Activated naive CD4-positive, alpha-beta T cell (primary cell): ENCODE measurements at places on chromosomes 2 and 18.

- DNase-seq = no peak
Measured at GRCh38 chr18:27717816-27718215, 459.1 kb downstream of the CDH2 start.

GRCh38 chr2:135997380-135997779, 12.0 kb upstream of the DARS1 start:
- DNase-seq = no peak

GRCh38 chr18:36786686-36787085, 42.1 kb downstream of the TPGS2 start:
- no peak for DNase-seq

DNA sequence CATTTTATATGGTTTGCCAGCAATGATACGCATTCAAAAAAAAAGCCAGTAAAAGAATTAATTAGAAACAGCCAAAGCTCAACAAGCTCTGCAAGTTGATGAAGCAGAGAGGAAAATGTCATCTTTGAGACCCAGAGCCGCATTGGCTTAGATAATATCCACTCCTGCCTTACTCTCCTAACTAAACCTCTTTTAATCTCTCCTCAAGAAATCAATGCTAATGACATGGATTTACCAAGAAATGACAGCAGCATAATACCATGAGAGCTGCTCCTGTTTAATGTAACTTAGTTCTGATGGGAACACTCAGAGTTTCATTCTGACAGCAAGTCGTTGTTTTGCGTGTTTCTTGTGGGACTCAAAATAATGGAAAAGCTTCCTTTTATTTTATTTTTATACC, 1099.4 kb upstream of the PIK3C3 start:
- no peak for DNase-seq

- no peak for DNase-seq
Measured at GRCh38 chr18:5424903-5425664, 118.7 kb downstream of the EPB41L3 start.

DNA sequence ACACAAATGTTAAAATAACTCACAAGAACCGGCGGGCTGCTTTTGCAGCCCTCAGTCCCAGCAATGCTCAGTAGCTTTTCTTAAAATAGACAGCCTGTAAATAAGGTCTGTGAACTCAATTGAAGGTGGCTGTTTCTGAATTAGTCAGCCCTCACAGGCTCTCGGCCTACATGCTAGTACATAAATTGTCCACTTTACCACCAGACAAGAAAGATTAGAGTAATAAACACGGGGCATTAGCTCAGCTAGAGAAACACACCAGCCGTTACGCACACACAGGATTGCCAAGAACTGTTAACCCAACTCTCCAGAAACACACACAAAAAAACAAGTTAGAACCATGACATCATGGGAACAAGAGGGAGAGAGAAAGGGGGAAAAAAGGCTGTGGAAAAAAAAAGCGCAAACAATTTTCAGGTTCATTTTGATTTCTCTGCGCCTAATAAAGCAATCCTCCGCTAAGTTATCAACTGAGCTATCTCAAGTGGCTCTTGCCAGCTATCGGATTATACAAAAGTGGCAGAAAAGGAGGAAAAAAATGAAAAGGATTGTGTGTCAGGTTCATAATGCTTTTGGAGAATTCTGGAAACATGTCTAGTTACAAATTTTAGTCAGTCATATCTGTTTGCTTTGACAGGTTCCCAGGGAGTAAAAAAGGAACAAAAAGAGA, 89.1 kb downstream of the ZEB2 start:
- no peak for DNase-seq

DNA sequence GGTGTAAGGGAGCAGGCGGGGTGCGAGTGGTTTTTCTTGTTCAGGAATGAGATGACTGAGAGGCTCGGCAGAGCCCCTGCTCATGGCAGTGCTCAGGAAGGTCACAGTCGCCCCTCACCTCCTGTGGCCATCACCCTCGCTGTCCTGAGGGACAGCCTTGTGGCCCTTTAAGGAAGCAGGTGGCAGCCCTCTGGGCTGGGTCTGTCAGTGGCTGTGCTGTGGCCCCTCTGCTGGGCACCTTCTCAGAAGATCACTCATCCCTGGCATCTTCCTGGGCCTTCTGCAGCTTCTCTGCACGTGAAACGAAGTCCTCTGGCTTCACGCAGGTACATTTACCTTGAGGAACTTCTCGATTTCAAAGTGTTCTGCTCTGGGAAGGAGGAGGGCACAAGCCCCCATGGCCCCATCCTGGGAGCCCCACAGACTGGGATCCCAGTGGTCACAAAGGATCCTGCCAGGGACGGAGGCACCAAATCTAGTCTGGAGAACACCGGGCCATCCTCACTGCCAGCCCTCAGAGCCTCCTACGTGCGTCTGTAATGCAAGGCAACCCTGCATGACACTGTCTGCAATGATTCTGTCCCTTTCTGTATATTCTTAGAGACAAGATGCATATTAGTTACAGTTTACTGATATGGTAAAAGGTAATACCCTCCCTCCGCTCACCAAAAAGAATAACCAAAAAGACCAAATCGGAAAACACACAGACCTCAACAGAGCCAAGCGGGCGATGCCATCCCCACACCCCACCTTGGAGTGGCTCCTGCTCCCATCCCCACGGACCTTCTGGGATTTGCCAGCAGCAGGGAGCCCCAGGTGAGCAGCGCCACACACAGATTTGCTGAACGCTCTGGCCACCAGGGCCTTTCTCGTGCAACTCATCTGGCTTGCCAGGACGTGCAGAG, 25.9 kb upstream of the FAHD2A start:
- no peak for DNase-seq

GRCh38 chr2:24893934-24894333, 26.1 kb downstream of the ADCY3 start:
- DNase-seq = no peak

DNA sequence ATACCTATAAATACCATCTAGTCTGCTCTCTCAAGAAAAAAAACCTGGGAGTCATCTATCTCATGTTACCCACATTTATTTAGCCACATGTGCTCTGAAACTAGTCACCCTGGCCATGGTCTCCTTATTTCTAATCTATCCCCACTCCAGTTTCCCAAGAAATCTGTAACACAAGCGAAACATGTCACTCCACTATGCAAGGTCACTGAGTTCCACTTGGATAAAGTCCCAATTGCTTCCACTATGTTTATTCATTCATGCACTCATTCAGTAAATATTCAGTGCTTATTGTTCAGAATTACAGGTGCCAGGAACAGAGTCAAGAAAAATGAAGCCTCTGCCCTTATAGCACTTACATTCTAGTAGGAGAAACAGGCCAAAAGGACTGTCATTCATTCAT, 369.4 kb upstream of the CYRIA start:
- no peak for DNase-seq

GRCh38 chr18:48419277-48420022, 10.3 kb upstream of the ZBTB7C start:
- DNase-seq = no peak

DNA sequence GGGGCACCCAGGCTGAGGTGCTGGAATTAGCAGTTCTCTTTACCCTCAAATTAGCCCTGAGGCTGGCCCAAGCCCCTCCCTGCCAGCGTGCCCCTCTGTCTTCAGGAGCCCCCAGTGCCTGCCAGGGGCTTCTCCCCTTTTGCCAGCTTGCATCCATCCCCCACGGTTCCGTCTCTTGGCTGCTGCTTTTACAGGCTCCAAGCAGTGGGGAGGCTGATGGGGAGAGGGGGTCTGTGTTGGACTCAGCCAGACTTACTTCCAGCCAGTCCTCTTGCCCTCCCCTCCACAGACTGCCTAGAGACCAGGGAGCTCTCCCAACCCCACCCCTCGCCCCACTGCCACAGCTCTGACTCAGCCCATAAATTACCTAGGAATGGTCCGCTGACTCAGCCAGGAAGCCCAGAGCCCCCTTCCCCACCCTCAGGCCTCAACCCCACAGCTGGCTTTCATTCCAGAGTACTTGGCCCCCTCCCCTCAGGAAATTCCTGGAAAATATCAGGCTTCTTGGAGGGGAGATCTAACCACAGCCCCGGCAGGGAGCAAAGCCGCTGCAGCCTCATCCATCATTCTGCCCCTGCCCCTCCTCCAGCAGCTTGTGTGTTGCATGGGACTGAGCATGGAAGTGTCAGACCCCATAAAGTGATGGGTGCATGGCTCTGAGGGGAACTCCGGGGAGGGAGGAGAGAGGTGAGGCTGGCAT, 184.6 kb downstream of the ZFP36L2 start:
- DNase-seq = no peak

DNA sequence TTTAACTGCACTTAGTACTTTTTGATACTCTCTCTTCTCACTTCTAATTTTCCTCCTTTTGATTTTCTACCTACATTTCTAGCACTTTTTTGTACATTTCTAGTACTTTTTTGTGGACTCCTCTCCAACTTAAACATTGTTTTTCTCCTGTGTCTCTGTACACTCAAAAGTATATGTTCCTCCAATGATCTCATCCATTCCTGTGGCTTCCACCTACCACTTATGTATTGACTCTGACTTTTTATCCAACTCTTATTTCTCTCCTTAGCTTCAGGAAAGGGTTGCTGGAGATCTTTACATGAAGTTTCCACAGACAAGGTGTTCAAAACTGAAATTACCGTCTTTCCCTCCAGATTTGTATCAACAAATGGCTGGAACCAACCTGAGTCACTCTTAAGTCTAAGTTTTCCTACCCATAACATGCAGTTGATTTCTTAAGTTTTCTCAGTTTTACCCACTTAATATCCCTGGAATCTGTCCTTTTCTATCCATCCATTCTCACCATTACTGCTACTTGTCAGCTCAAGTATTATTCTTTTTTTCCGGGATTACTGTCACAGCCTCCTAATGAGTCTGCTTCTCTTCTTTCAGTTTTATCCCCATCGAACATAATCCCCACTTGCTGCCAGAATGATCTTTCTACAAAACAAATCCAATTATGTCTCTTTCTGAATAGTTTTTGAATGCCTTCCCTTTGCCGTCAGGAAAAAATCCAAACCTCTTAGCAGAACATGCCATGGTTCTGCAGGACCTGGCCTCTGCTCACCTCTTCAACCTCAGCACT, 22.6 kb upstream of the PELI1 start:
- DNase-seq = no peak

- no peak for DNase-seq
Measured at GRCh38 chr18:62979176-62979575, 263.8 kb downstream of the PHLPP1 start.

GRCh38 chr18:60021556-60021955, 121.8 kb downstream of the PMAIP1 start:
- DNase-seq = no peak

GRCh38 chr18:11906926-11907874, 917 bp downstream of the MPPE1 start:
- no peak for DNase-seq

DNA sequence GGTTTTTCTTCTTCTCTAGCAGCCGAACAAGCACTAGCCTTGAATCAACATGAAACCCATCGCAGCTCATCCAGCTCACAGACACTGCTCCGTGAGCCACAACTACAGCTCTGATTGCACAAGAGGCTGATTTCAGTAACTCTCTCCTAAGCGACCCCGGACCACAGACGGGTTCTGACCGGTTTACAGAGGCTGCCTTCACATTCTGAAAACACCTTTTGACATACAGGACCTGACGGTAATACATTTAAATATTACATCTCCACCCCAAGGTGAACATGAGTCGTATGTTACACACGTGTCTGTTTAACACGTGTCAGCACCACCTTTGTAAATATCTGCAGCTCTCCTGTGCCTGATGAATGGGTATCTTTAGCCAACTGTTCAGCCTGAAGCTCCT, 120.7 kb downstream of the TMEM18 start:
- no peak for DNase-seq

DNA sequence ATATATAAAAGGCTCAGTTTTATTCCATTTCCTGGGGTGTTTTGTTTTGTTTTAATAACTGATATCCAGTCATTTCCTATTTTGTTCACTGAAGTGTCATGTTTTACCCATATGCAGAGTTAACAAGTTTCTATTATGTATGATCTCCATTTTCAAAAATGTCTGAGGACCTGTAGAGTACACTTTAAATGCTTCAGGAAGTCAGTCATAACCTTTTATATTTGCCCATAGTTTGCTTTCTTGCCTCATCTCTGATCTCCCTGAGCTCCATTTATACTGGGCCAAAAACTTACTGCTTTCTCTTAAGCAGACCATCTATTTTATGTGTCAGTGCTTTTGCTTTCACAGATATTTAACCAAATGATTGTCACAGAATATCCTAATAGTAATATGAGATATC, 278.7 kb downstream of the MBD5 start:
- DNase-seq = no peak

DNA sequence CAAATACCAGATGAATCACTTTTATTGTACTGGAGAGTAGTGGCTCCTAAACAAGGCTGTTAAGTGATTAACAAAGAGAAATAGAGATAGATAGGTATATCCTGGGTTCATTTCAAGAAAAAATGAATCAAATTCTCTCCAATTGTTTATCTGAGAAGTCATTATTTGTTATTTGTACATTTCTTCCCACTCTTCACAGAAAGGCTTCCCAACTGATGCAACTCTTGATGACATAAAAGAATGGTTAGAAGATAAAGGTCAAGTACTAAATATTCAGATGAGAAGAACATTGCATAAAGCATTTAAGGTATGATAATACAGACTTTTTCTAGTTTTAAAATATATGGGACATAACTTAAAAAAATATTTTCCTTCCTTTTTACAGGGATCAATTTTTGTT, 7.9 kb downstream of the SSB start:
- DNase-seq = no peak

DNA sequence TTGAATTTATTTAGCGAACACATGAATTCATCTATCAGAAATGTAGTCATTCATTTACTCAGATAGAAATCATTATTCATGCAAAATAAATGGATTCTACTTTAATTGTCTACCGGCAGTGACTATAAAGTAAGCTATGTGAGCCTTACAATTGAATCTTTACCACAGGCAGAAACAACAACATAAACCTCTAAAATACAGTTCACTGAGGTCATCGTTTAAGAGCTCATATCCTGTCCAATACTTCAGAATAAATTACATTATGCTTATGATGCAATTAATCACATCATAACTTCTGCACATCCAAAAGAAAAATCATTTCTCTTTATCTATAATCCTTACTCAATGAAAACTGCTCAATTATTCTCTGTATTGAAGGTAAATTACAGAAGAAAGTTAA, 244.7 kb downstream of the HNMT start:
- no peak for DNase-seq

GRCh38 chr2:45909677-45910191, 258.3 kb downstream of the PRKCE start:
- no peak for DNase-seq
